NCI-H1417 treated with DMSO at 0.1 percent for 48 hours (cell line): ENCODE measurements at places on chromosomes 7 and 10.

DNA sequence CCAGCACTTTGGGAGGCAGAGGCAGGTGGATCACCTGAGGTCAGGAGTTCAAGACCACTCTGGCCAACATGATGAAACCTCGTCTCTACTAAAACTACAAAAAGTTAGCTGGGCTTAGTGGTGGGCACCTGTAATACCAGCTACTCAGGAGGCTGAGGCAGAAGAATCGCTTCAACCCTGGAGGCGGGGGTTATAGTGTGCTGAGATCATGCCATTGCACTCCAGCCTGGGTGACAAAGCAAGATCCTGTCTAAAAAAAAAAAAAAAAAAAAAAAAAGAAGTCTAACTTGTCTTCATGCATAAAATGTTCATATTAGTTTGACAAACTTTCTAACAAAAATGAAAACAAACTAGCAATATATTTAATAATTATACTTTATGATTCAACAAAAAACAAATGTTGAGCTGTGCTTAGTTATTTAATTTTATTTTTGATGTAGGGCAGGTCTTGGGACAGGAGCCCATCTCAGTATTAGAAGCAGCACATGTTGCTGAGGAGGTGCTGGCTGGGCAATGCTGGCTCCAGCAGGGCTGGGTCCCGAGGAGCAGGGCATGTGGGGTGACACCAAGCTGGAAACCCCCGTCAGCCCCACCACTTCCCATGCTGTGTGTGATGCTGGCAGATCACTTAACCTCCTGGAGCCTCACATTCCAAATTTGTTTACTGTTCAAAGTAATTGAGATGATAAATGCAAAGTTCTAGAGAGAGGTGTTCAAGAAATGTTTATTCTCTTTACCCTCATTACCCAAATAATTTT lies 335.3 kb upstream of the KLF6 start:
- DNase-seq, result no peak

GRCh38 chr10:70330671-70331070 lies 46.9 kb upstream of the NPFFR1 start:
- DNase-seq, result no peak

- DNase-seq, result no peak
These were observed 21.4 kb upstream of the KIF20B start for GRCh38 chr10:89679986-89680385.

DNA sequence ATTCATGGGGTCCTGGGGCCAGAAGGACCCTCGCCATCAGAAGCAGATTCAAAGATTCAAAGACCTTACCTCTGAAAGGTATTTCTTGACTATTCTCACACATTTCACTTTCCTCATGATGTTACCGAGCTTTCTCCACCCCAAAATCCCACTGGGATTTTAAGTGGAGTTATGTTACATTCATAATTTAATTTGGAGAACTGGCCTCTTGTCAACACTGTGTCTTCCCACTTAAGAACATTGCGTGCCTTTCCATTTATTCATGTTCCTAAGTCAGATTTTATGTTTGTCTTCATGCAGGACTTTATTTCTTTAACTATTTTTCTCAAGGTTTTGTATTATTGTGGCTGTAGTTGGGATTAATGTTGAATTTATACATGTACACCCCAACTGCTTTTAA lies 123.5 kb upstream of the BMPER start:
- DNase-seq, result no peak

DNA sequence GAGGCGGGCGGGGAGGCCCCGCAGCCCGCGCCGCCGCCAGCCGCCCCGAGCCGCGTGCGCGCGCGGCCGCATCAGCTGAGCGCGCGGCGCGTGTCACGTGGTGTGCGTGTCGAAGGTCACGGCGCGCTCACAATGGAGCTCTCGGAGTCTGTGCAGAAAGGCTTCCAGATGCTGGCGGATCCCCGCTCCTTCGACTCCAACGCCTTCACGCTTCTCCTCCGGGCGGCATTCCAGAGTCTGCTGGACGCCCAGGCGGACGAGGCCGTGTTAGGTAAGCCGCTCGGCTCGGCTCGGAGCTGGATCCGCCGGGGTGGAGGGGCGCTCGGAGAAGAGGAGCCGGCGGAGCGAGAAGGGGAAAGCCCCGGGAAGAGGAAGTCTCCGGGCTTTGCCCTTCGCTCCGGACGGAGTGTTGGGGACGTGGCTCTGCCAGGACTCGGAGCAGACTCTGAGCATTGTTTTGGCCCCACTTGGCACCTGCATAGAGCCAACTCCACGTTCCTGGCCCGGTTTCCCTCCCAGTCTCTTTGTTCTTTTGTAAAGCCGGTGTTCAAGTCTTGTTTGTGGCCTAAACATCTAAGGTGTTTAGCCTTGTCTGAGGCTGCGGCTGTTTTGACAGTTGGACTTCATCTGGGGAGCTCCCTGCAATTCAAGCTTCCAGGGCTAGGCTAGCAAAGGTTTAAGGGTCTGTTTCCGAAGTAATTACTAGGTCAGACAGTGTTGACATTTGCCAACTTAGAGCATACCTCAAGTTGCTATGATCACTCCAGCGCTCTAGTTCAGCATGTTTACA lies at the start of gene COMMD3:
COMMD3 (plus strand) TSS at position 103 of the 790 bp plus-strand sequence; CDS start at position 133, 30 bp downstream.
- peak; percentile 39 for DNase-seq

- no peak for DNase-seq
These were observed 105.9 kb upstream of the ARID5B start for GRCh38 chr10:61795551-61795950.

GRCh38 chr10:48358162-48358561 lies 51.7 kb downstream of the MAPK8 start:
- DNase-seq, result no peak

GRCh38 chr7:135690566-135690965 lies 28.3 kb downstream of the STMP1 start:
- no peak for DNase-seq

GRCh38 chr10:117532451-117533107 lies 10.0 kb upstream of the EMX2 start:
- no peak for DNase-seq

- no peak for DNase-seq
These were observed 32.7 kb upstream of the PFKP start for GRCh38 chr10:3034616-3035015.

GRCh38 chr10:113842171-113842570 lies 11.7 kb downstream of the DCLRE1A start:
- no peak for DNase-seq

DNA sequence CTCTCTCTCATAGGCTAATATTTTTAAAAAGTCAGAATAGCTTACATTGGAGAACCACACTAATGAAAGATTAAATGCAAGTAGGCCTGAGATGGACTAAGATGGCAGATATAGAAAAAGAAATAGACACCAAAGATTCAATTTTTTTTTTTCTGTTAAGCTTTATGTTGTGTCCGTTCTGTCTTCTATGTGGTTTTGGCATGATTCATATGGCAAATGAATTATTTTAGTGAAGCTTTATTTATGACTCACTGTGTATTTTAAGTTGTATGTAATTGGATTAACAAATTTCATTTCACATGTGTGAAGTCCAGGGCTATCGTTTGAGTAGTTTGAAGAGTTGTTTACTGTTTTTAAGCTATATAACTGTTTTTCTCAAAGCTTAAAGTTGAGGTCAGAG lies 214.8 kb downstream of the CAMK1D start:
- DNase-seq, result no peak

GRCh38 chr10:72316748-72317435 lies 37.8 kb downstream of the DNAJB12 start:
- no peak for DNase-seq

- no peak for DNase-seq
These were observed 700 bp downstream of the MTPN start for GRCh38 chr7:135976312-135977006.

GRCh38 chr7:130010689-130011412 lies 40.3 kb downstream of the ZC3HC1 start:
- peak; percentile 54 for DNase-seq

DNA sequence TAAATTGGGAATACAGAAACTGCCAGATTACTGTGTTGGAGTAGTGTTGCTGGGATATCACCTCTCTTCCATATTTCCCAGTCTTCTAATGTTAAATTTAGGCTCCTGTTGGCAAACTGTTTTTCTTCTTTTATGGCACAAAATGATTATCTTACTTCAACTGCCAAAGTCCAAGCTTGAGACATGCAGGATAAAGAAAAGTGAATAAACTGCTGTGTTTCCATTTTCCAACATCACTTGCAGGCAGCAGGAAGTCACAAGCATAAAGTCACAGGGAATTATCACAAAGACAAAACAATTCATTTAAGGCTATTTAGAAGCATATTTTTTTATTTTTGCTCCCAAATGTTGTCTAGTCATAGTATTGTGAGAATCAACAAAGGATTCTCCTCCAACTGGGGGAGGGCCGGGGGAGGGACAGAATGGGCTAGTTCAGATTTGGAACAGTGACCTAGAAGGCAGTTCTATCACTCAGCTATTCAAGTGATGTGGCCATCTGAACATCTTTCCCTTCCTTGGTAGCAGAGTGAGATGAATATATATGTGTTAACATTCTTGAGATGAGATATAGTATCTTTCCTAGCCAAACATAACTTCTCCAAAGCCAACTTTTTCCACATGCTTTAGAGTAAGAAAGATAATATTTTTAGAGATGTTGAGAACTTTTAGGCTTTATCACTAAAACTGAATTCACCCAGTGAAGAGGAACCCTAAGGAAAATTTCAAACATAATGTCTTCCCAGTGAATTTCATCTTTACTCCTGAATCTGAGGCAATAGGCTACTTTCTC lies 364.7 kb downstream of the CTNNA3 start:
- DNase-seq, result no peak

- no peak for DNase-seq
These were observed 57.3 kb downstream of the CSGALNACT2 start for GRCh38 chr10:43195557-43195956.

GRCh38 chr10:80718024-80718423 lies 180.3 kb downstream of the SH2D4B start:
- no peak for DNase-seq

GRCh38 chr7:33722383-33723101 lies 182.8 kb upstream of the BMPER start:
- DNase-seq, result no peak

- no peak for DNase-seq
These were observed 276.4 kb upstream of the MKLN1 start for GRCh38 chr7:131051304-131051703.

DNA sequence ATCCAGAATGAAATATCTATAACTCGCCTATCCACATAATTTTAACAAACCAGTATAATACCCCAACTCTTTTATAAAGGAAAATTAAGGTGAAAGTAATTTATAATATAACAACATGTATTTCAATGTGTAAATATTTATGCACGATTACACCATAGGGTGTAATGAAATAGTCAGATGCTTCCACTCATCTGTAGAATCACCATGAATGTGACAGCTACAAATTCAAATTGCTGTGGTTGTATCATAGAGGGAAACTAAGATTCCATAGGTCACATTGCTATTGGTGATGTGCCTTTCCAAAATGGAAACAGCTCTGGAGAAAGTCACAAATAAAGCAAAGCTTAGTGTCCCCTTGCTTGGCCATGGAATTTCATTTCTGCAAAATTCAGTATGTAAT lies 95.7 kb downstream of the CPED1 start:
- no peak for DNase-seq

DNA sequence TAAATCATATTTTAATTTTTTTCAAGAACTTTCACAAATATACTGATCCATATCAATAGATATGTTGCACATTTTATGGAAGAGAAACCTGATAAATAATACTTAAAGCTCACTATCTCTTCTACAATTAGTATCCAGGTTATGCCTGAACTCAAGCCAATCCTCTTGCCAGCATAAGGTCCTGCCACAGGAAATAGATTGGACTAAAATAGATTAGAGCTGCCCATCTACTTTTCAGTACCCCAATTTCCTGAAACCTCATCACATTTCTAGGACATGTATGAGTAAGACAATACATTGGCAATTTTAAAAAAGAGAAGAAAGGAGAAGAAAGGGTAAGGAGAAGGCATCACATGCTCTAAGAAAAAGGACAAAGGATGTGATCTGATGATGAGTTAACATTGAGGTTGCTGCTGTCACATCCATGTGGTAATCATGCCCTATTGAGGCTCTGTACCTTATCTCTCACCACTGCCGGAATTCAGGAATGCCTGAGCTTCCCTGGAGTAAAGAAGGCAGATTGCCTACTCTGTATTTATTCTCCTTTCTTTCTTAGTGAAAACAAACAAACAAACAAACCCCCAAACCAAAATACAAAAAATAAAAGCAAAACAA lies 199.7 kb downstream of the ANK3 start:
- no peak for DNase-seq

DNA sequence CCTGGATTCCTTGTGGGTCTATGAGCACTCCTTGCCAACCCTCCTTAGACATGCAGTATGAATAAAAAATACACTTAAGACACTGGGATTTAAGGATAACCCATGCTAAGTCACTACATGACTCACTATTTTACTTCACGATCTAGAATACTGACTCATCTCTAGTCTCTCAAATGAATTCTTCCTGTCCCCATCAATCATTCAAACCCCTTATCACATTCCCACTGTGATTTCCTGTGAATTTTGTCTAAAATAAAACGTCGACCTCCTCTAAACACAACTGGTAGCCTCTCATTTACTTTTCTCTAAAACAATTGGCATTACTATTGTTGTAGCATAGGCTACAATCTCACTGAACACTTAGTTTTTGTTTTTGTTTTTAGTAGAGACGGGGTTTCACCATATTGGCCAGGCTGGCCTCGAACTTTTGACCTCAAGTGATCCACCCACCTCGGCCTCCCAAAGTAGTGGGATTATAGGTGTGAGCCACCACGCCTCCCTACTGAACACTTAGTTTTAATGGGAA lies 3.9 kb upstream of the IQUB start:
- no peak for DNase-seq

DNA sequence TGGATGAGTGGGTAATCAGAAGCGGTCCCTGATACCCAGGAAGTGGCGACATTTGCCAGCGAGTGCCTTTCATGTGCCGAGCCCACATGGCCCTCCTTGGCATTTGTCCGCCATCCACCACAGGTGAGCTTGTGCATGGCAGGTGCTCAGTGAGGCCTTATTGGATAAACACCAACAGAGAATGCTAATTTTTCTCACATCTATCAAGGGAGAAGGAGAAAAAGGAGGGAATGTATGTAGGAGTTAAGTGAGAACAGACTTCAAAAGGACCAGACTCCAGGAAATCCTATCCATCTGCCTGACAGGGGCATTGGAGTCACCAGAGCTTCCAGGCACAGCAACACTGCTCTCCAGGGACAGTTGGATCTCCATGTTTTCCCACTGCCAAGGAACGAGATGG lies 143.5 kb upstream of the ZMIZ1 start:
- DNase-seq, result no peak

- no peak for DNase-seq
These were observed 98.4 kb downstream of the UBE2H start for GRCh38 chr7:129854401-129854800.
